Stimulated activated CD8-positive, alpha-beta memory T cell treated with anti-CD3 and anti-CD28 coated beads, Interleukin-2, amount 100 ng/mL, for 1 hour (primary cell): ENCODE measurements at places on chromosomes 3 and 15.

DNA sequence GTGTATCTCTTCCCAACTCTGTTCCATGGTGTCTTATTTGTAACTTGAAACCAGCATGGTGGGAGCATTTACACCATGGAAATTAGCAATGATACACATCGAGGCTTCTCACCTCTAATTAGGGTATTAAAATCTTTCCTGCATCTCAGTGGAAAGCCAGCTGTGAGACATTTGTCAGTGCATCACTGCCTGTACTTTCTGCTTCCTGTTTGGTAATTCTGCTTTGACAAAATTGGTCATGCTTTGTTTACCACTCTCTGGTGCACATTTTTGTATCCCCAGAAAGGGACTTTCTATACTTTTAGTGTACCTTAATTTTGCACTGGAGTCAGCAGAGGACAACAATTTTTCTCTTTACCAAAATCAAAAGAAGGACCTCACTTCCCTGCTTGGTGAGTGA is 402.1 kb downstream of the PDCD6IP start:
- DNase-seq = no peak

DNA sequence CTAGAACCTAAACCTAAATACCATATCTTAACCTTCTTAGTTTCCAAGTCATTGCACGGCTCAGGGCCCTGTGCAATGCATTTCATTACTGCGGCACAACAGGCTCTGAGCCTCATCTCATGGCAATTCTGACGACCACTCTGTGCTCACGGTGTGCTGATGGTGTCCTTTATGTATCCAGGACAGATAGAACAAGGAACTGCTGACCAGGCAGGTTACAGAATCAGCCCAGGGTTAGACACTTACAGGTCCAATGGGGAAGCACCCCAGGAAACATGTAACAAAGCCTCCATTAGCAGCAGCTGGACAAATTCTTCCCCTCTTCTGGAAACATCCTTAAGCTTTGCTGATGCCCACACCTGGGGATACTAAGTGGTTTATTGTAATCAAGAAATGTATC is 91.9 kb upstream of the NSMCE3 start:
- DNase-seq = no peak

DNA sequence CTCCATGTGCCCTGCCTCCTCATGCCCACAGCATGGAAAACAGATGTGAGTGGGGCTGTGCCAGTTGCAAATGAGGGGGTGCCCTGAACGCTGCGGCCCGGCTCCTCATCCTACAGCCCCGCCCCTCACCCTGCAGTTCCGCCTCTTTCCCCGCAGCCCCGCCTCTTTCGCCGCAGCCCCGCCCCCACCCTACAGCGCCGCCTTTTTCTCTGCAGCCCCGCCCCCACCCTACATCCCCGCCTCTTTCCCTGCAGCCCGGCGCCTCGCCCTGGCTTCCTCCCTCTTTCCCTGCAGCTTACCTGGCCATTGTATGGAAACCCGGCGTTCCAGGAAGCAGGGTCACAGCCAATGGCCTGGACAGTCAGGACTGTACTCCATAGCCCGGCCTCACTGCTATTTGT is 284.9 kb downstream of the TLE3 start:
- DNase-seq = no peak

GRCh38 chr3:182710557-182711157 is 82.6 kb upstream of the ATP11B start:
- no peak for DNase-seq

DNA sequence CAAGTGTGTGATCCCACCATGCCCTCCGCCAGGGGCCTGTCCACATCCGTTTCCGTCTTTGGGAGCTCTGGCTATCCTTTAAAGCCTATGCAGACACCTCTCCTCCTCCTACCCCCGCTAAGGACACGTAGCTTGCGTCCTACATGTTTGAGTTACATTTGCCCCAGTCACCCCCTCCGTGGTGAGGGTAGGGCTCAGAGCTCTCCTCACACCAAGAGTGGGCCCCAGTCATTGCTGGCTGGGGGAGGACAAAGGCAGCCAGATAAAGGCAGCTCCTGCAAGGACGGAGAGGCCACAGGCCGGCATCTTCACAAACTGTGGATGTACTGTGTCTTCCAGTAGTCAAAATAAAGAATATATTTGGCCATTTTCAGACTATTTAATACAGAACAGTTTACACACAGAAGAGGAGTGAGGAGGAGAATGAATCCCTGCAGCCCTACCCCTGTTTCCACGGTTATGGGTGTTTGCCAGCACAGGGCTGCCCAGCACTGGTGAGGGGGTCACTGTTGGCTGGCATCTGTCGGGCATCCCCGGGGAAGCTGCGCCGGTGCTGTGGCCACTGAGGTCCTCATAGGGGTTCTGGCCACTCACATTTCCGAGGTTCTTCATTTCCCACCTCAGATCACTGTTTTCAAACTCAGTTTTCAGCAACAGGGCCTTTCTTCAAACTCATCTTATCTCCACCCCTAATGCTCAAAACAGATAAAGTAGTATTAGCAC is 118.7 kb downstream of the CHRNA7 start:
- DNase-seq = no peak

DNA sequence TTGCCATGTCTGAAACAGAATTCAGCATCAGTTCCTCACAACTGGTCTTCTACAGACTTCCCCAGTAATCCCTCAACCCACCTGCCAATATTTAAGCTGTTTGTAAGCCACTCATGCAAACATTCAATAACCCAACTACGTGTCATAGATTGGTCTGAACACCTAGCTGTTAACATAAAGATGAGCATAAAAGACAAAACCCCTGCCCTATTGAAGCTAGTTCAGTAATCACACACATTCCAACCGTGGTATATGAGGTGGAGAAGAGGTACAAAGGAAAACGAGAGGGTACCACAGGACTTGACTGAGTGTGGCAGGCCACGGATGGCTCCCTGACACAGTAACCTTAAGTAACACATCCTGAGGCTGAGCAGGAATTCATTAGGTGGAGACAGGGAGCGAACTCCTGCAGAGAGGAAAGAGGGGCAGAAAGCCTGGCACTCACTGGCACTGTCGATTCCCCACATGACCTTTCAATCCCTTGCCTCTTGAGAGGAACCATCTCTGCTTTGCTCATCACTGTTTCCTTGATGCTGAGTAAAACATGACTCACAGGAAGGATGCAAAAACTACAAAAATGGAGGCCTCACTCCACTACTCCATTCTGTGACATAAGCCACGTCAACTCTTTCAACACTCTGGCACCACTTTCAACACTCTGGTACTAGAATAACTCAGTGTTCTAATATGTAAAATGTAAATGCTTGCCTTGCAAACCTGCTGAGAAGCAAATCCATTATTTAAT is 31.3 kb downstream of the RPN1 start:
- DNase-seq = no peak

- DNase-seq = no peak
These were observed 104.6 kb upstream of the NEO1 start for GRCh38 chr15:72947709-72948108.

DNA sequence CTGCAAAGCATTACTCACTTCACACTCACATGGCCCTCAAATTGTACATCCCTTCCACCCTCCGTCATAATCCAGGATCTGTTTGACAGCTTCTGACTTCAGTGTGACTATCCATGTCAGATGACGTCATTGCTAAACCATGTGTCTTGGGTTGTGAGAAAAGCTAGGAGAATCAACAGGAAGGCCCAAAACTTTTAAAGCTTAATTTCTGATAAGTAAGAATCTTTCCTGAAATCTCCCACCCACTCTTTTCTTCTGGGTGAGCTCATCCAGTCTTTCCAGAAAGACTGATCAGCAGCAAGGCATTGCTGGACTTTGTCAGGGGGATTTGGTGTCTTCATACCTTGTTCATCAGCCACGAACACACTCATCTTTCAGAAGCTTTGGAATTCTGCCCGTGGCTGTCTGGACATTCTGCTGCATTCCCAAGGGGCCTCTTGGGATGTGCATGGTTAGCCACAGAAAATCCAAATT is 11.5 kb upstream of the LMCD1 start:
- DNase-seq = no peak

DNA sequence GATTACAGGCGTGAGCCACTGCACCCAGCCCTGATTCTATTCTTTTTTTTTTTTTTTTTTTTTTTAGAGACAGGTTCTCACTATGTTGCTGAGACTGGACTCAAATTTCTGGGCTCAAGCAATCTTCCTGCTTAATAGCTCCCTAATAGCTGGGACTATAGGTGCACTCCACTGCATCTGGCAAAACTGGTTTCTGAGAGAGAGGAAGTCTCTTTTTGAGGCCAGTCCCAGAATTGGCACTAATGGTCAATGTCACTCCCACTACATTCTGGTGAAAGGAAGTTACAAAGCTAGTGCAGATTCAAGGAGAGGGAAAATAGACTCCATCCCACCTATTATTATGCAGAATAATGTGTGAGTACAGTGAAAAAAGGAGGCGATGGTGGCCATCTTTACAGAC is 5.8 kb upstream of the TGFBR2 start:
- DNase-seq = no peak

GRCh38 chr15:66714543-66714981 is 12.5 kb downstream of the SMAD6 start:
- DNase-seq = no peak

- DNase-seq = no peak
These were observed 47.1 kb upstream of the MECOM start for GRCh38 chr3:169710619-169711018.

- DNase-seq = peak; percentile 24
These were observed 997 bp downstream of the FYCO1 start for GRCh38 chr3:45994419-45995235.

DNA sequence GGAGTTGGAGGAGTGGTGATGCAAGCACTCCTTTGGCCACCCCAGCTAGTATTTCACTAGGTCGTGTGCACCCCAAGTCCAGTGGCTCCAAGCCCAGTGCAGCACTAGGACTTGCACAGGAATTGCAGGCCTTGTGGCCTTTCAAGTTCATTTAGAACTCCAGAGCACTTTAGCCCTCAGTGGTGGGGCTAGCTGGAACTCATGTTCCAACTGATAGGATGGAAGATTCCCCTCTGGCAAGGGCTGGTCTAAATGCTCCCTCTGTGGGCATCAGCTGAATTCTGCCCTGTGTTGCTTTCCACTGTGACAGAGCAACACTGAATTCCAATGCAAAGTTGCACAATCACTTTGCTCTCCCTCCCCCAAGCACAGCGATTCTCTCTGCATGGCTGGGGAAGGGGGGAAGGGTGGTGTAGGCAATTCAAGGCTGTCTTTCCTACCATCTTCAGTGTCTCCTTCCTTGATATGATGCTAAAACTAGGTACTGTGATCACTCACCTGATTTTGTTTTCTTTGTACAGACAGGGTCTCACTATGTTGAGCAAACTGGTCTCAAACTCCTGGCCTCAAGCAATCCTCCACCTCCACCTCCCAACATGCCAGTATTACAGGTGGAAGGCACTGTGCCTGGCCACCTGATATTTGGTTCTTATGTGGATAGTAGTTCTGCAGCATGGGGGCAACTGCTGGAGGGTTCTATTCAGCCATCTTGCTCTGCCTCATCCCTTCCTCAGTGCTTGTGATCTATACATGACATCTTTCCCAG is 10.3 kb downstream of the USF3 start:
- DNase-seq = no peak

GRCh38 chr15:34725556-34725955 is 29.2 kb downstream of the GJD2 start:
- DNase-seq = no peak

GRCh38 chr3:126146034-126146433 is 34.4 kb downstream of the ALDH1L1 start:
- no peak for DNase-seq

DNA sequence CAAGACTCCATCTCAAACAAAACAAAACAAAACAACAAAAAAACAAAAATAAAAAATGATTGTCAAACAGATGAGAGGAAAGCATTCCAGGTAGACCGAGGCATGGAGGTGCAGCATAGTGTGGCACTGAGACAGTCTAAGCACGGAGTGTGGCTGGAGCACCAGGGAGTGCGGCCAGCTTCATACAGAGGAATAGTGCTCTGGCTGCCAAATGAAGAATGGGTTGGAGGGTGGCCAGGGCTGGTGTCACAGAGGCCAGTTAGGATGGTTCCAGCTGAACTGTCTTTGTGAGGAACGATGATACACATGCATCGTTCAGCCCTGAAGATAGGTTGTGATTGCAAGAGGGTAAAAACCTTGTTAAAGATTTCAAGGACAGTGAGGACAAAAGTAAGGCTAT is 28.3 kb downstream of the MITF start:
- DNase-seq = no peak

- DNase-seq = no peak
These were observed 409.4 kb downstream of the PDCD6IP start for GRCh38 chr3:34207806-34208205.

GRCh38 chr3:169029674-169030285 is 633.7 kb downstream of the MECOM start:
- no peak for DNase-seq

- DNase-seq = no peak
These were observed 17.8 kb upstream of the SMAD6 start for GRCh38 chr15:66684136-66684681.

DNA sequence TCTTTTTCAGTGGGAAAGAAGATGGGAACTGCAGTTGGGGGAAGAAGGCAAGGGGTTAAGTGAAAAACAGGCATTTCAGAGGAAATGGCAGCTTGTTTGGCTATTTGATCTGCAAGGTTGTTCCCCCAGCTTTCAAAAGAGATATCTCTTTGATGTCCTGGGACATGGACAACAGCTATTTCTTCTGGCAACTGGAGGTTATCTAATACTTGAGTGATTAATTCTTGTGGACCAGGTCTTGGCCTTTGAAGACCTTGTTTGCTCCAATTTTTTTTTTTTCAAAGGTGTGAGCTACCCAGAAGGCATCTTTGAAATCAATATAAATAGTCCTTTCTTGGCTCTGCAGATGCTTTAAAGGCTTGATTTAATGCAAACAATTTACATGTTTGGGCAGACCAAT is 51.5 kb downstream of the KATNBL1 start:
- no peak for DNase-seq

- DNase-seq = no peak
These were observed 204.0 kb upstream of the NANOGP8 start for GRCh38 chr15:35289024-35289617.

DNA sequence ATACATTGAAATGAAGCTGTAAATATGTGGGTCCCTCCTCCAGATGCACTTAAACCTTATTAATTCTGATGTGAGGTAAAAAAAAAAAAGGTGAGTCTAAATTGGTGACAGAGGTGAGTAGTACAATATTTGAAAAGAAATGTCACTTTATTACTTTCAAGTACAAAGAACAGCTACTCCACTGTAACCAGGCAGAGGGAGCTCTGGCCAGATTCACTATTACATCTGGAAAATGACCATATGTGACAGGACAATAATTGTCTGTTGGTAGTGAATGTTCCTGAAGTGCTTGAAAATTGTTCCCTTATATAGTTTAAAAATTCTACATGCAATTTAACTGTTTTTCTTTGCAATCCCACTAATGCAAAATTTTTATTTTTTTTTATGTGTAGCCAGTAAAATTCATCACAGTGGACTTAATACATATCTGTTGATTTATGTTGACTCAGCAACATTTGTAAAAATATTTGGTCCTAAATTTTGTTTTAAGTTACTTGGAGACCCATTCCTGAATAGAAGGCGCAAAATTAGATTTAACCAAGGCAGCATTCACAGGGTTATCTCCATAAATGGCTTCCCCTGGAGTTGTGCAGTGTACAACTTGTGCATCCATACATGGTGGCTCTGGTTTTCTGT is 231.9 kb upstream of the TBC1D5 start:
- no peak for DNase-seq

- DNase-seq = no peak
These were observed 116.9 kb upstream of the RAD18 start for GRCh38 chr3:9080163-9080562.

- no peak for DNase-seq
These were observed 6.9 kb downstream of the ST8SIA2 start for GRCh38 chr15:92400573-92400972.

GRCh38 chr3:56087451-56088053 is 380.7 kb downstream of the ERC2 start:
- DNase-seq = no peak
